Kidney capillary endothelial cell (primary cell): ENCODE measurements at places on chromosomes 3 and 15.
A peak's percentile ranks its signal among the peaks of the same experiment; 100 is the strongest.

GRCh38 chr3:71726146-71726545 is 944 bp upstream of the EIF4E3 start:
- DNase-seq: no peak

- no peak for DNase-seq
Observed at GRCh38 chr3:8488877-8489276, 12.7 kb upstream of the LMCD1 start.

GRCh38 chr3:108051005-108051404 is 39.8 kb downstream of the CD47 start:
- no peak for DNase-seq

GRCh38 chr3:140247775-140248174 is 312.8 kb downstream of the CLSTN2 start:
- no peak for DNase-seq

- no peak for DNase-seq
Observed at GRCh38 chr3:117589454-117589853, 879.9 kb downstream of the TUSC7 start.

GRCh38 chr3:68441054-68441453 is 491.3 kb downstream of the TAFA4 start:
- no peak for DNase-seq

DNA sequence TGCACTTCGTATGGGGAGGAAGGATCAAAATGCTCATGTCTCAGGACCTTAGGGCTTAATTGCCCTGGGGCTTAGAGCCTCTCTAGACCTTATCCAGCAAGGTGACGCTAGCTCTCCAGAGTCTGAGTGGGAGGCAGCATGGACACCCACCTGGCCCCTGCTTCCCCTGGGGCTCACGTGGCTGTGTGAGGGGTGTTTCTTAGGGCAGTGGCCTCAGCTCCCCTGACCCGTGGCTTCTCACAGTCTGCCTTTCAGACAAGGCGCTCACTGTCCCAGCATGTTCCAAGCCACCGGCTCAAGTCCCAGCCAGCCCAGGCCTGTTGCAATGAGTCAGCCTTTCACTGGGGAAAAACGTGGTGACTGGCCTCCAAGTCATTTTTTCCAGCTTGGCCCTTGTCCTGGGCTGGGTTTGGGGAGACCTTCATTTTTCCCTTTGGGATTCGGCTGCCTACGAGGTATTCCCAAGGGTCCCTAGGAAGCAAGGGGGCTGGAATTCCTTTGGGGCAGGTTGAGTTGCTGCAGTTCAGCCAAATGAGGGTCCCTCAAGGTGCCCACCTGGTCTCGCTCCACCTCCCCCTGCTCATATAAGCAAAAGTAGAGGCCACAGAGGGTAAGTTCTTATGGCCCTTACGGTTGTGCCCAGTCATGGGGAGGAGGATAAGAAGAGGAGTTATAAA is 15.7 kb downstream of the BHLHE40 start:
- DNase-seq: peak; percentile 85

DNA sequence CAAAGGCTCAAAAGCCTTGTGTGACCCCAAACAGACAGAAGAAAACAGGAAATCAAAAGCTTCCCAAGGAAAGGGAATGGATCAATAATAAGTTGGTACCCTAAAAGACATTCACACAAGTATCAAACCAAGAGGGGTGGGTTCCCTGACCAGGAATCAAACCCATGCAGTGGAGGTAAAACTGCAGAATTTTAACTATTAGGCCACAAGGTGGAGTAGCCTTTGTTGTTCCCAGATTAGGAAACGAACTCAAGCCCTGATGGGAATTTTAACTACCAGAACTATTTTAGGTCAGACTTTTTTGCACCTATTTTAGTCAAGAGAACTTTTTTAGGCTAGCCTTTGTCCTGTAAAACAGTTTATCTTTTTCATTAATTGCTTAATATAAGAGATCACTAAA is 31.4 kb downstream of the SETMAR start:
- no peak for DNase-seq

- DNase-seq: peak; percentile 6
Observed at GRCh38 chr3:87088993-87089841, 98.3 kb upstream of the VGLL3 start.

DNA sequence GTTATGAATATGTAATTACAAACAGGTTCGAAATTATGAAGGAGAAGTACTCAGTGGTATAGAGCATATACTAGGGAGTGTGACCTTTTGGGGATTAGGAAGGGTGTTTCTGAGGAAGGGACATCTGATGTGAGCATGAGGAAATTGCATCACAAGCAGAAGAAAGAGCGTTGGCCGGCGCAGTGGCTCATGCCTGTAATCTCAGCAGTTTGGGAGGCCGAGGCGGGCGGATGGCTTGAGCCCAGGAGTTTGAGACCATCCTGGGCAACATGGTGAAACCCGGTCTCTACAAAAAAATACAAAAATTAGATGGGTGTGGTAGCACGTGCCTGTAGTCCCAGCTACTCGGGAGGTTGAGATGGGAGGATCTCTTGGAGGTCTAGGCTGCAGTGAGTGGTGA is 6.9 kb downstream of the CMTM7 start:
- no peak for DNase-seq
